Aorta (tissue), 5 donors: ENCODE measurements at places on chromosomes 7 and 10. TPM values are rescaled to one million over a fixed set of nuclear protein-coding genes. Genes with fewer than 3 reads are reported as not detected.

INHBA gene
- total RNA-seq: 73.3 TPM

HNRNPA2B1 gene
- 354 TPM for total RNA-seq

PHKG1 gene
- total RNA-seq: 9.3 TPM

PIK3CG gene
- total RNA-seq: 11.8 TPM

DNA sequence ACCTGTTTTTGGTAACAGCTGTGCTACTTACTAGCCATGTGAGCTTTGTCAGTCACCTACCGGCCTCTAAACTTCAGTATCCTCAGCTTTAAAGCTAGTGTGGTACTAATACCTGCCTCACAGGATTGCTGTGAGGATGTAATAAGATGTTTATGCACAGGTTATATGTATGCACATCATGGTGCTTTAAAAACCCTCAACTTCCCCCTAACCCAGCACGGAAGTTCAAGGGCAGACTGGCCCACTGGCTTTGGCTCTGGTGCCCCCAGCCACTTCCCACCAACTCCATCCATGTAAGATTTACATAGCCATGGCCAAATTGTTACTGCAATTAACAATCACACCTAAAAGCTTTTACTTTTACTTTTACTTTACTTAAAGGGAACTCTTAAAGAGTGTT, 676.0 kb upstream of the GALNT17 start:
- no peaks in the 10 kb centered on the region for H3K27me3 ChIP-seq
- no peak overlapping the region for H3K27ac ChIP-seq
- DNase-seq: no peak
- H3K4me3 ChIP-seq: no peak overlapping the region
- no peaks in the 10 kb centered on the region for H3K4me1 ChIP-seq
- no peaks in the 10 kb centered on the region for H3K36me3 ChIP-seq

- no peak overlapping the region for H3K27ac ChIP-seq
- DNase-seq: no peak
- H3K36me3 ChIP-seq: no peaks in the 10 kb centered on the region
- no peaks in the 10 kb centered on the region for H3K27me3 ChIP-seq
- no peak overlapping the region for H3K4me3 ChIP-seq
These were observed 112.0 kb downstream of the PDE1C start for GRCh38 chr7:31958226-31958625.

- DNase-seq: no peak
- no peaks in the 10 kb centered on the region for H3K27me3 ChIP-seq
- no peaks in the 10 kb centered on the region for H3K36me3 ChIP-seq
- no peaks in the 10 kb centered on the region for H3K4me1 ChIP-seq
- H3K27ac ChIP-seq: no peak overlapping the region
These were observed 916.6 kb downstream of the IPMK start for GRCh38 chr10:57351076-57351475.

DNA sequence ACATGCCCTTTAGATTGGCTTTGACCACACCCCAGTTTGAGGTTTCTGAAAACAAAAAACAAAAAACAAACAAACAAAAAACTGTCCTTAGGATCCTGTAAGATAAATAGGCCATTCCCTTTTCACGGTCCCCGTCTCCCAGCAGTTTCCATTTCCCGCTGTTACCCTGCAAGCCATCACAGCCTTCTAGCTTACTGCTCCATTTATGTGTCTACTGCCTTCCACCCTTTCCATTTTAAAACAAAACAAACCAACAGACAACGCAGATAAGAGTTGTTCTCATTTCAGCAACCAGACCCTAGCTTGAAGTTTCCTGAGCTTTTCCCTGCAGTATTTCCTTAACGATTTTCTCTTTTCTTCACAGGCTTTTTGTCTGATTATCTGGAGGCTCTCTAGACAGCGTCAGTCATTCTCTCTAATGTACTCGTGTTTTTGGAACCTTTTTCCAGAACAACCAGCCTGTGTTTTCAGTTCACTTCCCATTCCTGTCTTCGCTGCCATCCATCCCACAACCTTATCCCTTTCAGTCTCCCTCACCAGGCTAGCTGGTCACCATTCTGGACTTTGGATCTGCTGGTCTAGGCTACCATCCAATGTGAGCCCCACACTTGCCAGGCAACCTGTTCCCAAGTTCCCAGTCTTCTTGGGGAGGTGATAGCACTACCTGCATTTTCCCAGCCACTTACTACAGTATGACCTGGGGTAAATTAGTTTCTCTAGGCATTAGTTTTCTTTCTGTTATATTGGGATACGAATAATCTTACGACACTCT, 317.3 kb upstream of the FZD1 start:
- no peaks in the 10 kb centered on the region for H3K36me3 ChIP-seq
- peaks cover 7% of the 10 kb centered on the region for H3K4me1 ChIP-seq
- no peaks in the 10 kb centered on the region for H3K27me3 ChIP-seq
- H3K4me3 ChIP-seq: no peak overlapping the region
- H3K27ac ChIP-seq: peak overlapping the region; percentile 74

DNA sequence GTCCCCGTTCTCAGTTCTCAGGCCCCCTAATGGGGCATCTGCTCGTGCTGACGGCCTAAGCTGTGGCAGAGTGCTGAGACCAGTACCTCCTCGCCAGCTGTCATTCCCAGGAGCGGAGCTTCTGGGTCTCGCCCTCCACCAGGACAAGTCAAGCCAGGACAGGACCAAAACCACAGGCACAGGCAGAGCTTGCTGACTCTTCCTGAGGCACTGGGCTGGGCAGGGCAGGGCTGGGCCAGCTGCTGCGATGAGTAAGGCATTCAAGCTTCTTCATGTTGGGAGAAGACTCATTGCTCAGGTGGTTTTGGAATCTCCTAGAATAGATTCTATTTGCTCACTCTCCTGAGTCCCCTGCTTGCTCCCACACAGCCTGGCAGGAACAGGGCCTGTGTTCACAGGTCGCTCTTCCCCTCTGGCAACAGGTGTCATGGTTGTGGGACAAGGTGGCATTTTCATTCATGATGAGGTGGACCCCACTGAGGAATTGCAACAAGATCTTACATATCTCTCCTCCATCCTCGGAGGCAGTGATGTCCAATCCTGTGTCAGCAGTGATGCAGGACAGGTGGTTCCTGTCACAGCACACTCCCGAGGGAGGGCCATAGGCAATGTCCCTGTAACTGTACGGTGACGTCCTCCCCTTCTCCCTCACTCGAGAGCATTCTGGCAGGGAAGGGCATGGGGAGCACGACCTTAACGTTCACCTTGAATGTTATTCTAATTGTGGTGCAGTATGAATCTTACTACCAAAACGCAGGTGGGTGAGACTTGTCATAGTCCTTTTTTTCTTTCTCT, 17.0 kb upstream of the SH3PXD2A start:
- H3K36me3 ChIP-seq: no peaks in the 10 kb centered on the region
- no peak overlapping the region for H3K27ac ChIP-seq
- no peak overlapping the region for H3K4me3 ChIP-seq
- H3K27me3 ChIP-seq: no peaks in the 10 kb centered on the region

- DNase-seq: no peak
- no peak overlapping the region for H3K4me3 ChIP-seq
- no peak overlapping the region for H3K27ac ChIP-seq
- H3K27me3 ChIP-seq: no peaks in the 10 kb centered on the region
- H3K36me3 ChIP-seq: no peaks in the 10 kb centered on the region
These were observed 64.1 kb downstream of the PTPRZ1 start for GRCh38 chr7:121936951-121937623.

DNA sequence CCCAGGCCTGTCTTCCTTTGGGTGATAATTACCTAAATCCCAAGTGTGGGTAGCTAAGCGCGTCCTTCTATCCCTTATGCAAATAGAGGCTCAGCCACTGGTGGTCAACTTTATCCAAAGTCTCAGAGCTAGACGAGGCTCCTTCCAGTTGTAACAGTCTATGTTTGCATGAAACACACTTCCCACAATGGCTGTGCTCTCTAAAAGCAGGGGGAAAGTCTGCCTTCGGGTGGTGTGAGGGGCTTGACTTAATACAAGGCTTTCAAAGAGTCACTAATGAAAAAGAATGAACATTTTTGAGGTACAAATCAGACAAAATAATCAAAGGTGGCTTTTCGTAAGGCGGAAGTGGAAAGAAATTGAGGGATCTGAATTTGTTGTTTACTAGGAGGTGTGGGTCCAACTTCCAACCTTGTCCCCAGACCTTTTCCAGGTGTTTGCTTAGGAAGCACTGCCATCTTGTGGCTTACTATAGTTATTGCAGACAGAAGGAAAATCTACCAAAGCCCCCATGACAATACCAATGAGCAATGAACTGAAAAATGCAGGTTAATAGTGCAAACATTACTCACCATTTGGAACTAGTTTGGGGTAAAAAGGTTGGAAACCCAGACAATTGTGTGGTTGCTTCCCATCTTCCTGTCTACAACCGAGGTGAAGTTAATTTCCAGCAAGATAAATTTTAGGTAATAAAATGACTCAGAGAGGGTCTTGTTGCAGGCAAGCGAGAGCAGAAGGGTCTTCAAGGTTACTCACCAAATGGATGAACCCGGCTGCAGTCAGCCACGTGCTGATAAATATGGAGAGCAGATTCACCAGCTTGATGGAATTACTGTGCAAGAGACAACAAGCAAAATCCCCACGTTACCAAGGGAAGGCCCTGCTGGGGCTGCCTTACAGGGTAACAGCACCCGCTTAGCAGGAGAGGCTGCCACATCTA, 525.7 kb downstream of the KCNMA1 start:
- DNase-seq: no peak
- H3K27ac ChIP-seq: peak overlapping the region; percentile 66
- H3K27me3 ChIP-seq: no peaks in the 10 kb centered on the region
- H3K4me1 ChIP-seq: peaks cover 2% of the 10 kb centered on the region
- no peak overlapping the region for H3K4me3 ChIP-seq
- no peaks in the 10 kb centered on the region for H3K36me3 ChIP-seq

DNA sequence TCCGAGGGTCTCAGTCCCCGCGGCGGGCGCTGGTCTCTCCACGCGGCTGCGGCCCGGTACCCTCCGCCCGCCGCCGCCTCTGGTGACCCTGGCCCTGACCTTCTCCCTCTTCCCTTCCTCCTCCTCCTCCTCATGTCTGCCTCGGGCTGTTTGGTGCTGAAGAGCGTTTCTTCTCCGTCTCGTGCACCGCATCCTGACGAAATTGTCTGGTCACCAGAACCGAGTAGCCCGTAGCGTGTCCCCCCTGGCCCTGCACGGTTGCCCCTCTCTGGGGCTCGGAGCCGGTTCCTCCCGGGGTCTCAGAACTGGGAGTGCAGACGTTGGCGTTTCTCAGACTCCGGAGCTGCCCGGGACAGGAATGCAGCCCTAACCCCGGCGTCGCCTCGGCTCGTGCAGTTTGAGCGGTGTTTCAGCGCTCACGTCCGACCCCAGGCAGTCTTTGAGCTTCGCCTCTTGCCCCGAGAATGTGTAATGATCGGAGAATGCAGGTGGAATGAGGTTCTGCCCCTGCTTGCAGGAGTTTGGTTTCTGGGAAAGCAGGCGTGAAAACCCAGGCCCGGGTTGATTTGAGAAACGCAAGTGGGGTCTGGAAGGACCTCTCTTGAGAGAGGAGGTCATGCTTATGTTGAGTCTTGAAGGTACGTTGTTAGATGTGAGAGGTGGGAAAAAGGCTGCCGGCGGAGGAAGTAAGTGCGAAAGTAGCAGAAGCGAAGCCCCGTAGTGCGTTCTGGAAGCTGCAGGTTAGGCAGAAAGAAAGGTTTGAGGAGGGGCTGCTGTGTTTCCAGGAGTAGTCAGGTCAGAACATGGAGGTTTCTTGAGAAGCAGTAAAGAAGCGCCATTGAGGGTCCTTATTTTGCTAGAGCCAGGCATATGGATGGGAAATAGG, 743 bp downstream of the RBM17 start:
- H3K27me3 ChIP-seq: no peaks in the 10 kb centered on the region
- peak overlapping the region; percentile 90 for H3K4me3 ChIP-seq
- H3K36me3 ChIP-seq: no peaks in the 10 kb centered on the region
- peak; percentile 78 for DNase-seq
- no peaks in the 10 kb centered on the region for H3K4me1 ChIP-seq

- H3K27ac ChIP-seq: no peak overlapping the region
- no peaks in the 10 kb centered on the region for H3K27me3 ChIP-seq
- no peaks in the 10 kb centered on the region for H3K36me3 ChIP-seq
- no peak for DNase-seq
- H3K4me3 ChIP-seq: no peak overlapping the region
- H3K4me1 ChIP-seq: peaks cover 2% of the 10 kb centered on the region
These were observed 57.4 kb downstream of the INPP5A start for GRCh38 chr10:132595021-132595420.

GRCh38 chr7:146146831-146147486, 30.4 kb downstream of the CNTNAP2 start:
- H3K36me3 ChIP-seq: no peaks in the 10 kb centered on the region
- H3K27me3 ChIP-seq: no peaks in the 10 kb centered on the region
- no peak for DNase-seq
- no peak overlapping the region for H3K27ac ChIP-seq
- no peaks in the 10 kb centered on the region for H3K4me1 ChIP-seq
- H3K4me3 ChIP-seq: no peak overlapping the region
